NCI-H345 (cell line): ENCODE measurements at places on chromosomes 5 and 9.
A peak's percentile ranks its signal among the peaks of the same experiment; 100 is the strongest.

DNA sequence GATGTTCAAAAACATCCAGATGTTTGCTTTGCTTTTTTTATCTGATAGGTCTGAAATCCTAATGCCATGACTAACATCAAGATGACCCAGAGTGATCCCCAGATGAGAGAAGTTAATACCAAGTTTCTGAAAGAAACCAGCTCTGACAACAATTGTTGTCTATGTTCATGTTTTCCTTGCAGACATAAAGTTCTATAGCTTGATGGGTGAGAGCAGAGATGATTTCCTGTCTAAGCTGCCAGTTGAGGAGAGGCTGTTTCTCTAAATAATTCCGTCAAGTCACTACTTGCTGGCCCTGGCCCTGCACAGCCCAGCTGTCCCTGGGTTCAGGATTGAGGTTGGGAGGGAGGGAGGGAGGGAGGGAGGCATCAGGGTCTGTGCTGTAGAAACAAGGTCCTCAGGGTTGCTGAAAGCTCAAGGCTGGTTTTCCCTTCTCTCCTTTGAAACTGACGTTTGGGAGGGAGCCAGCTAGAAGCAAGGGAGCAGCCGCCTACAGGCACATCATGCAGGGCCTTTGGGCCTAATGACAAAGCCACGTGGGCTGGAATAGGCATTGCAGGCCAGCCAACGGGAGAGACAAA is 3.9 kb downstream of the SPARC start:
- DNase-seq = no peak

DNA sequence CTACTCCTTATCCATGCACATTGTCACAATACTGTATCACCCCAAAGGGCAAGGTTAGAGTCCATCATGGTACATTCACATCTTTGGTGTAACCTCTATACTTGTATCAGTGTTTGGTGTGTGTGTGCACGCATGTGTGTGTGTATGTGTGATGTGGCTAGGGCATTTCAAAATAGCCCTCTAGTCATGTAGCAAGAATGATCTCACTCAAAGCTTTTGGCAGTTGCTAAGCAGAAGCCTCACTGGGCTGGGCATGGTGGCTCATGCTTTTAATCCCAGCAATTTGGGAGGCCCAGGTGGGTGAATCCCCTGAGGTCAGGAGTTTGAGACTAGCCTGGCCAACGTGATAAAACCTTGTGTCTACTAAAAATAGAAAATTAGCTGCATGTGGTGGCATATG is 245.3 kb downstream of the ADGRV1 start:
- no peak for DNase-seq

DNA sequence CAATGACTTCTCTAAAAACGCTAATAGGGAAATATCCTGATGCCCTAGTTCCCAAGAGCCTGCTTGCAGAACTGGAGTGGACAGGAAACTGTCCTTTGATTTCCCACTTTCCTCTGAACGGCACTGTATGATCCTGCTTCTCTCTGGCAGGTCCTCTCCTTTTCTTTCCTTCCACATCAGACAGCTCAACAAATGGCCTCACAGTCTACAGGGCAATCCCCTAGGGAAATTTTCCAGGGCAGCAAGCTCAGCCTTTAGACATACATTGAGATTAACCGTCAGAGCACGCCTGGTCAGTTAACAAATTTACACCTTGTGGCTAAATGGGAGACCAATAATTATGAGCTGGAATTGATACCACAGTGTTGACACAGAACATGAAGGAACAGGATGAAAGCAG is 164.9 kb downstream of the SLC24A2 start:
- DNase-seq = no peak

DNA sequence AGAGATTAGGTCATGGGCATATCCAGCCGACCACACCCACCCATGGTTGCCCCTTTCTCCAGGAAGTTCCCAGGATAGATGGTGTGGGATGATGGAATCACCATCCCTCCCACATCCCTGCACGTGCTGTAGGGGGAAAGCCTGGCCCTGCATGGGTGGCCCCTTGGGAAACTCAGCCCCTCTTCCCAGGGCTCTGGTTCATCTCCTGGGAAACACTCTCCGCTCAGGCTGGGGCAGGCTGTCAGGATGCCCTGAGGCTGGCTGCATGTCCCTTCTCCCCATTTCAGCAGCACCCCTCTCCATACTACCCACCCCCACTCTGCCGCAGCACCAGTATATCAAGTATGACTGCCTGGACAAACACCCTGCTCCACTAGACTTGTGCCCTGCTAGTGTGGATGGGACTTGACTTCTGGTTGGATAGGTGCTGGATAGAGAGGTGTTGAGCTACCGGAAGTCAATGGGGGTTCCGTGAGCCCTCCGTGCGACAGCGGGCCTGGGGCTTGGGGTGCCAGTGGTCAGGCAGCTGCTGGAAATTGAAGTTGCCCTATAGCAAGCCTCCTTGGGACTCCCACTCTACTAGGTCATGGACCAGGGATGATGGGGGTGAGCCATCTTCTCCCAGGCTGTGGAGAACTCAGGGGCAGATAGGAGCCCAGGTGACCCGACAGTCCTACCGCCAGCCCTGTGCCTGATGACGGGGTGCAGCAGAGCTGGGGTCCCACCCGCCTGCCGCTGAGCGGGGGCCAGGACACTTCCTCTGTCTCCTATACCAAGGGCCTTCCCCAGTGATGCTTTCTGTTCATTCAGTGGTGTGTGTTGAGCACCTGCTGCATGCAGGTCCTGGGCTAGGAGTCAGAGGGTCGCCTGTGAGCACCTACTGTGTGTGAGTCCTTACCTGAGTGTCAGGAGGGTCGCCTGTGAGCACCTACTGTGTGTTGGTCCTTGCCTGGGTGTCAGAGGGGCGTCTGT is 69.4 kb upstream of the COL5A1 start:
- DNase-seq = no peak

GRCh38 chr9:38347271-38347671 is 45.2 kb upstream of the ALDH1B1 start:
- no peak for DNase-seq

DNA sequence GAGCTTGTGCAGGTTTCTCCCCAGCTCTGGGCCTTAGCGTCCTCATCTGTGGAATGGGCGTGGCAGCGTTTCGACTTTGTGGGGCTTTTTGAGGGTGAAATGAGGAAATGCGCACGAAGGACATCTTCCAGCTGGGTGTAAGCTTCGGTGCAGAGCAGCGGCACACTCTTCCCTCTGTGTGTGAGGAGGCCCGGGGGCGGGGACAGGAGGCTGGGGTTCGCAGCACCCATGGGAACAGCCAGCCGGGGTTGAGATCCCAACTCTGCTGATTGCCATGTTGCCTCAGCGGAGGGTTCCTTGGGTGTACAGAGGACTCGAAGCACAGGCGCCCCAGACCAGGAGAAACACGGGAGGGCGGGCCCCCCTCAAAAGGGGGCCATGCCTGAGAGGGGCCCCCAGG is 265.6 kb downstream of the NSG2 start:
- no peak for DNase-seq

DNA sequence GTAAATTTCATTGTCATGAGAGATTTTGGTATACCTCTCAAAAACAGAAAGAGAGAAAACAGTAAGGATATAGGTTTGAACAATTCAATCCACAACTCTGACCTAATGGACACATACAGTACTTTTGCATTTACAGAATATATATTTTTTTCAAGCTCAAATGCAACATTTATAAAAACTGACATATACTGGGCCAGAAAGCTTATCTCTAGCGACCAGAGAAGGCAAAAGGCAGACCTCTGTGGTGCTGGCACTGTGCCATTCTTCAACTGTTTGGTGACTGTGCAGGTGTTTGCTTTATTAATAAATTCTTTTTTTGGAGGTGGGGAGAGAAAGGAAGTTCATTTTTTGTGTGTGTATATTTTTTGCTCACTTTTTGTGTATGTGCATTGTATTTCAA is 6.0 kb upstream of the PLAC8L1 start:
- DNase-seq = no peak

GRCh38 chr5:59547731-59548130 is 345.8 kb downstream of the PDE4D start:
- no peak for DNase-seq

DNA sequence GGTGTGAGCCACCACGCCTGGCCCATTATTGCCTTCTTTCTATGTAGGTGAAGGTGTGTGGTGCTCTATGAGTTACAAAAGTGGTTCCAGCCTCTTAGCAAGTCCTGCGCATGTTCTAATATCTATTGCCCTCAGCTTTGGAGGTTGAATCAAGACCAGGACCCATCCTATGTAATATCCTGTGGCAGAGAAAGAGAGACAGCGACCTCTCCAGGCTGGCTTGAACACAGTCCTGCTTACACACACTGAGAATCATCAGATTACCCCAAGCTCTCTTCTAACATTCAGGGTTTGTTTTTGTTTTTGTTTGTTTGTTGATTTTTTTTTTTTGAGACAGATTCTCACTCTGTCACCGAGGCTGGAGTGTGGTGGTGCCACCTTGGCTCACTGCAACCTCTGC is 94.7 kb upstream of the OSMR start:
- DNase-seq = no peak

GRCh38 chr9:79817438-79818004 is 245.8 kb downstream of the TLE4 start:
- DNase-seq = no peak

- DNase-seq = no peak
These were observed 25.9 kb downstream of the CDHR2 start for GRCh38 chr5:176575066-176575465.

- DNase-seq = no peak
These were observed 23.8 kb downstream of the GDA start for GRCh38 chr9:72173080-72173479.

GRCh38 chr5:139743001-139743771 is 52.4 kb upstream of the PSD2 start:
- no peak for DNase-seq

GRCh38 chr9:16627967-16628366 is 242.5 kb downstream of the BNC2 start:
- no peak for DNase-seq

GRCh38 chr9:26947736-26948135 is 694 bp upstream of the PLAA start:
- peak; percentile 11 for DNase-seq

GRCh38 chr5:7391814-7392692 is 3.9 kb upstream of the ADCY2 start:
- DNase-seq = peak; percentile 68

GRCh38 chr5:98750693-98751092 is 22.8 kb upstream of the RGMB start:
- DNase-seq = no peak

DNA sequence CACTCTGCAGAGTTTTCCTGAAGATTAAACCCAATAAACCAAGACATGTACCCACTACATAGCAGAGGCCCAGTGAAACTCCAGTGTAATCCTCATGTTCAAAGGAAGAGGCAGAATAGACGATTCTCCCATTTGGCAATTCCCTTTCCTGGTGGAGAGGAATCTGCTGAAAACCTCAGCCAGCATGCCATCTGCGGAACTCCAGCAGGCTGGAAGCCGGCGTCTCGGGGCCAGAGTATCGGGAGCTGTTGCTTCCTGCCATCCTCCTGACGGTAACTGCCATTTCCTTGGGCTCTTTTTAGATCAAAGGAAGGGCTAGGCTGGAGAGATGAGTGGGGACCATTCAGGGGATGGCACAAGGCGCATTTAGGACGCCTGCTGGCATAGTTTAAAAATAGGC is 20.5 kb downstream of the NEURL1B start:
- DNase-seq = no peak

- DNase-seq = no peak
These were observed 12.1 kb downstream of the TTLL11 start for GRCh38 chr9:122080986-122081385.

GRCh38 chr9:79809931-79810330 is 238.2 kb downstream of the TLE4 start:
- no peak for DNase-seq

- DNase-seq = no peak
These were observed 42.3 kb upstream of the JMY start for GRCh38 chr5:79193643-79194042.

- DNase-seq = no peak
These were observed 58.2 kb downstream of the ZNF618 start for GRCh38 chr9:113934167-113934828.

DNA sequence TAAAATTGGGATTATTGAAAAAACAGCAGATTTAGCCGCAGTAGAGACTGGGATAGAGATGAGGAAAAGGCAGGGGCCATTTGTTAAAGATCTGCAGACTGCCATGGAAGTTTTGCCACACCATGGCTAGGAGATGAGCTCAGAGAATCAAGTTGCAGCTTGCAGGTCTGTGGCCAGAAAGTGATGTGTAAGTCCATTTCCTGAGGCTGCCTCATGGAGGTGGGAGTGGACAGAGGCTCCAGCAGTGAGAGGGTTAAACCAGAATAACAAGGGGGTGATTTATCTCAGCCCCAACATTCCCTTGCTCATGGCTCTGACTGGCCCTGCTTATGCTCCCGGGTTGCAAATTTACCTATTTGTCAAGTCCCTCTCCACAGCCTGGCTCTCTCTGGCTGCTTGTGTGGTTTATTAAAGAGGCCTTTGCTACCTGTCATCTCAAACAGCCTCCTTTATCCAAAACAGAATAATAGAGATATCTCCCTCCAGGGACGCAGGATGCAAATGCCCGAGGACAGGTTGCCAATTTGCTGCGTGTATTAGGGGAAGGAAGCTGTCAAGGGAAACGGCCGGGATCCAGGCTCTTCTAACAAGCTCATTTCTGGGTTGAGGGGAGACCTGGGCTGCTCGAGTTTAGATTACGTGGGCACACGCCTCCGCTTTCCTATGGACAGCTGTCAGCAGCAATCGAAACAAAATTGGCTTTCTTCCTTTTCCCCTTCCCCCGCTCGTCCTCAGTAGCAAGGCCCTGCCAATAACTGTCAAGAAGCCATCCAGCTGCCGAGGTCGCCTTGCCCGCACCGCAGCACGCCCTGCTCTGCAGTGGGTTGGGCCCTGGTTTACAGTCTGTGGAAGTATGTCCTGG is 72.8 kb upstream of the PITX1 start:
- DNase-seq = no peak

- no peak for DNase-seq
These were observed 265.2 kb downstream of the MAT2B start for GRCh38 chr5:163770625-163771024.

GRCh38 chr5:41722359-41722950 is 147.8 kb downstream of the OXCT1 start:
- DNase-seq = no peak

- DNase-seq = no peak
These were observed 62.6 kb upstream of the RPS23 start for GRCh38 chr5:82340799-82341198.

DNA sequence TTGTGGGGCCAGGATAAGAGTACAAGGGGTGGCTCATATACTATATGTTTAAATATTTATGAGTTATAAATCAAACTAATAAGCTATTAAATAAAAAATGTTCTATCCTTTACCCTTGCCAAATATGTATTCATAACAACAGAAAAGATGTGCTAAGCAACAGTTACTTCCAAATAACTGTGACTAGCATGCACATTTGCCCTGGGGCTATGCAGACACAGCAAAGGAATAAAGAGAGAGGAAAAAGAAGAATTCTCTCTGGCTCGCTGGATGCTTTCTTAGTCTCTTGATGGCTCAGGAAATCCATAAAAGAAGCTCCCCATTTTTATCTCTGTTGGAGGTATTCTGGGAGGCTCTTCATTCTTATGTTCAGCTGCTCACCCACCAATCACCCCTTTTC is 182.4 kb upstream of the ATP10B start:
- no peak for DNase-seq

DNA sequence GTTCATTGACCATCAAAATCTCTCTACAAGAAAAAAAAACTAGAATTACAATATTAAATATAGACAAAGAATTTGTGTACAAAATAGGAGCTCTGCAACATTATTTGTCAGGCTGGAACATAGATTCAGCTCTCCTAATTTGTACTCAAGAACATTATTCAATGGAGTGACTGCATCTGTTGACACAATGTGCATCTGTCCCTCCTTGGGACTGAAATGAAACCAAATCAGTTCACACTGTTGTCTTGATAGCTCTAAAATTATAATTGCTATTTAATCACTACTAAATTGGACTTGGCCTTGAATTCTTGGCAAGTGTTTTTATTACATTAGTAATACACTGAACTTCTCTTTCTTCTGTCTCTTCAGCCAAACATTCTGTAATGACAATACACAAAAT is 47.7 kb downstream of the FTMT start:
- no peak for DNase-seq
